ENCODE measurements at places on chromosomes 12 and 14.

GRCh38 chr12:114968727-114969126 lies 284.8 kb upstream of the TBX3 start:
- DNase-seq, result no peak

GRCh38 chr14:103310576-103311095 lies 23.4 kb upstream of the EIF5 start:
- no peak for DNase-seq

- DNase-seq, result no peak
Observed at GRCh38 chr14:50529288-50530179, 2.8 kb downstream of the MAP4K5 start.

DNA sequence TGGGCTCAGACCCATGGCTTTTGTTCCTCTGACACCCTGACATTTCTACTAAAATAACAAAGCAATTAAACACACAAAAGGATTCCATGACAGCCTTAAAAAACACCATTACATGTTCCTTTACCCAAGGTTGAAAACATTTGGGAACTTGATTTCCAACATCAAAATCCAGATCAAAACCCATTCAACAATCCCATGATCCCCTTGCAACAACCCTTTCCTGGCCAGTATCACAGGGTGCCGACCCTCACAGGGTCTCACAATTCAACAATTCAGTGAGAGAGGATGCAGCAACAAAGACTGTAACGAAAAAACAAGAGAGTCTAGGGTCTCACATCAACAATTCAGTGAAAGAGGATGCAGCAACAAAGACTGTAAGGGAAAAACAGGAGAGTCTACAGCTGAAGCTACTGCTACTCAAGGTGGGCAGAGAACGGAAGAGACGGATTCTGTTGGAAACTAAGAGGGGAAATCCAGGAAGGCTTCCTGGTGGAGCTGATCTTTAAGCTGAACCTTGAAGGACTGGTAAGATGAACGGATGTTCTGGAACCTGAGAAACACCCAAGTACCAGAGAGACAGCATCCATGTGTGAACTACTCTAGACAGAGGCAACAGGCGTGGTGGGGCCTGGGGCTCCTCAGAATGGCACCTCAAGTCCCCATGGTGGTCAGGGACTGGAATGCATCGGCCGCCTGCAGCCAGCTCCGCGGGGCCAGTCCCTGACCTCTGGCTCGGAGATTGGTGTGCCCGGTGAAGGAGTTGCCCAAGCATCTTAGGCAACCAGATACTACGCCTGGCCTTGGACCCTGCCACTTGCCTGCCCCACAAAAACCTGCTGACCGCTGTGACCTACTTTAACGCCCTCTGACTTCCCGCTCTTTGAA lies 22.7 kb upstream of the ZFP36L1 start:
- peak; percentile 57 for DNase-seq

DNA sequence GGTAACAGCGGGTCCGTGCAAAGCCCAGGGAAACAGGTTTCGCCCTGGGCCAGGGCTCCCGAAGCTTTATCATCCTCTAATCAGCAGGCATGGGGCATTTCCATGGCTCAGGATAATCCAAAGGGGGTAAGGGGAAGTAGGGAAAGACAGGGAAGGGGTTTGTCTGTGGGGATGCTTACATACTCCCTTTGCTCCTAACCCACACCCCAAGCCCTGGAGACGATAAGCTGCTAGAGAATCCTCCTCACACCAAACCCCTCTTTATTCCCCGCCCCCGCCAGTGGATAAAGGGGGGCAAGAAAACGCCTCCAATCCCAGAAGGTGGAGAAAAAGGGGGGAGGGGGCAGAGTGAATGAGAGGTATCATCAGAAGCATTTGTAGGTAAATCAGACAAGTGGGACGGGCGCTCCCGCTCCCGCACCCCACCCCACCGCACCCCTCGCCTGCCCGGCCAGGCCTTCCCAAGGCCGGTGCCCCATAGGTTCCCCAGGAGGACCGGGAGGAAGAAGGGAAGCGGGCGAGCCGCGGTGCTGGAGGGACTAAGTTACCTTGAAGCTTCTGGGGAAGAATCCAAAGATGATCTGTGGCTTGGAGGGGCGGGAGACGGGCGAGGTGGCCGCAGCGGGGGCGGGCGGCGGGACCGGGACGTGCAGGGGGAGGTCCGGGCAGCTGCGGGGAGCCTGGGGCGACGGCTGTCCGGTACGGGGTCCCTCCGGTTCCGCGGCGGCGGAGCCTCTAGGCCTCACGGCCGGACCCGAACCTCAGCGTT lies 762 bp downstream of the PPP2R5E start:
- no peak for DNase-seq

GRCh38 chr14:75711796-75712211 lies 50.8 kb downstream of the TTLL5 start:
- DNase-seq, result peak; percentile 73

- DNase-seq, result no peak
Observed at GRCh38 chr12:14948672-14949071, 10.3 kb upstream of the ERP27 start.

- no peak for DNase-seq
Observed at GRCh38 chr12:58321414-58321813, 380.0 kb downstream of the ATP23 start.

DNA sequence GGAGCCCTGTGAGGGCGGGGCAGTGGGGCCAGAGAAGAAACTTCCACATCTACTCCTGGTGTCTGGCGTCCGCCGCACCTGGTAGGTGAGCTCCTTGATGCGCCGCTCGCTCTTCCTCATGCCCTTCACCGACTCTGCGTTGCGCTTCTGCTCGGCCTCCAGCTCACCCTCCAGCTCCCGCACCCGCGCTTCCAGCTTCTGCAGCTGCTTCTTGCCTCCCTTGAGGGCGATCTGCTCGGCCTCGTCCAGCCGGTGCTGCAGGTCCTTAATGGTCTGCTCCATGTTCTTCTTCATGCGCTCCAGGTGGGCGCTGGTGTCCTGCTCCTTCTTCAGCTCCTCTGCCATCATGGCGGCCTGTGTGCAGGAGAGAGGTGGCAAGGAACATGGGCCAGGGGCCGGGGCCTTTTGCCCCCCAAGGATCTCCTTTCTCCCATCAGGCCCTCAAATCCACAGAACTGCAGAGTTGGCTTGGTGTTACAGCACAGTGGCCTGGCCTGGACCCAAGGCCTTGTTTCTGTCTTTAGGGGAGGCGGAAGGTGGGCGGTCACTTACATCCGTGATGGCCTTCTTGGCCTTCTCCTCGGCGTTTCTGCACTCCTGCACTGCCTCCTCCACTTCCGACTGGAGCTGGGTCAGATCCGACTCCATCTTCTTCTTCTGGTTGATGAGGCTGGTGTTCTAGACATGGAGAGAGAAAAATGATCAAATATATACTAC lies 7.7 kb downstream of the CMTM5 start:
- DNase-seq, result no peak

DNA sequence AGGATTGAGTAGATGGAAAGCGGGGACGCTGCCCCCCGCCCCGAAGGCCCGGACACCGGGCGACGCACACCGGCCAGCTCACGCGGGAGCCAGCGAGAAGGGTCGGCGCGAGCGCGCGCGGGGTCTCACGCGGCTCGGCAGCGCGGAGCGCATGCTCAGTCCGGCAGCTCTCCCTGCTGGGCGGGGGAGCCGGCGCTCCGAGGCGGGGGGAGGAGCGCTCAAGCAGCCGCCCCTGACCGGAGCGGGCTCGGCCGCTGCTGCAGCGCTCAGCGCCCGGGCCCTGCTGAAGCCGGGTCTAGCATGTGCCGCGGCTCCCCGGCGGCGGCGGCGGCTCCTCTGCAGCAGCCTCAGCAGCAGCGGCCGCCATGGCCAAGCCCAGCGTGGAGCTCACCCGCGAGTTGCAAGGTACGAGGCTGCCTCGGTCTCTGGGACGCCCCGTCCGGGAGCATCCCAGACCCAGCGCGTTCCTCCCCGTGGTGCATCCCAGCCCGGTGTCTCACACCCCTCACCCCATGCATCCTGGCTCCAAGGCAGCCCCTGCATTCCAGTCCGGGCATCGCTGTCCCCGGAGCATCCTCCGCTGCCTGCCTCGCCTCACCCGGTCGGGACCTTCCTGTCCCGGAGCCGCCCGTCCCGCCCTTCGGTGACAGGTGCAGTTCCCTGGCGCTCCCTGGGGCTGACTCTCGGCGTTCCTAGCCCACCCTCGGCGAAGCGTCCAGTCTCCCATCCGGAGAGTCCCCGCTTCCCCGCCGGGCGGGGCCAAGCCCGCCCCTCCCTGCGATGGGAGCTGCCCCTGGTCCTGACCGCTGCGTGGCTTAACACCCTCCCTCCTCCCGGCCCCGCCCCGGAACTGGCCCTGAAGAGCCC lies at the start of gene CARMIL3:
Gene CARMIL3 (plus strand): TSS at position 221 of the 867 bp plus-strand sequence. CDS start 145 bp downstream, at position 366.
- DNase-seq, result peak; percentile 84

DNA sequence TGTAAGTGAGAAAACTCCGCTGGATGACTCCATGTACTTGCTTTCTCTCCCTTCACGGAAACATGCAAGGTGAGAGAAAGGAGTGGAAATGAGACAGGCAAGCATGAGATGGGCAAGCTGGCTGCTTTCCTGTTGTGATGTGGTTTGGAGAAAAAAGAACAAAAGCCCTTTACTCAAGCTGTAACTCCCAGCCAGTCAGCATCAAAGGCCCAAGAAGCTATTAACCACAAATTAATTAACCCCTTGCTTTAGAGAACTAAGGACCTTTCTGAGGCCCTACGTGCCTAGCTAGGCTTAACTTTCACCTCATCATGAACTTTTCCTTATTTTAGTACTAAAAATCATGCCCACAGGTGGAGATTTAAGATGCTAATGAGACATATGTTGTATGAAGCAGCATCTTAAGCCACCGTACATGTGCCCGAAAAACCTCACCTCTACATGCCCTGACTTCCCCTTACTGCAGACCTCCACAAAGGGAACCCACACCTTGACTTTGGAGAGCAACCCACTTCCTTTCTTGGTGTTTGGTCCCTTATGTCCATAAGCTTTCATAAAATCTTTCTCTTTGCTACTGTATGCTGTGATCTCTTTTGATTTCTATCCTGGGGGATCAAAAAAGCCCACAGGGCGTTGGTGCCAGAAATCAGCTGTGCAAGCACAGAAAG lies 87.0 kb downstream of the GALNT8 start:
- no peak for DNase-seq

GRCh38 chr12:32390572-32391219 lies 8.7 kb upstream of the FGD4 start:
- no peak for DNase-seq

- peak; percentile 72 for DNase-seq
Observed at GRCh38 chr14:20624495-20625070, 16.9 kb downstream of the OR6S1 start.

DNA sequence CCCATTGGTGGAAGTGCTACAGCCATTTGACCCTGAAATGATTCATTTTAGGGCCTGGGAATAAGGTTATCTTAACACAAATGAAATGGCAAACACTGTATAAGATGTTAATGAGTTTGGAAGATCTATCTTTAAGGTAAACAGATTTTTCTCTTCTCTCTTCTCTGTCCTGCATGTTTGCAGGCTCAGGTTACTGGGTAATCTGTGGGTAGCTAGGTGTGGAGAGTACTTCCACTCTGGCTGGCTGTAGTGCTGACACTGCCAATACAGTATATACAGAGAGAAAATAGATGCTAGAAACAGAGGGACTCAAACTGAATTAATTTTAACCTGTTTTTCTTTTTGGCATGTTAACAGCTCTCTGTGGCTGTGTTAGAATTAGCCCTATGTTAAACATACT lies 84.6 kb downstream of the SLC38A6 start:
- DNase-seq, result no peak

DNA sequence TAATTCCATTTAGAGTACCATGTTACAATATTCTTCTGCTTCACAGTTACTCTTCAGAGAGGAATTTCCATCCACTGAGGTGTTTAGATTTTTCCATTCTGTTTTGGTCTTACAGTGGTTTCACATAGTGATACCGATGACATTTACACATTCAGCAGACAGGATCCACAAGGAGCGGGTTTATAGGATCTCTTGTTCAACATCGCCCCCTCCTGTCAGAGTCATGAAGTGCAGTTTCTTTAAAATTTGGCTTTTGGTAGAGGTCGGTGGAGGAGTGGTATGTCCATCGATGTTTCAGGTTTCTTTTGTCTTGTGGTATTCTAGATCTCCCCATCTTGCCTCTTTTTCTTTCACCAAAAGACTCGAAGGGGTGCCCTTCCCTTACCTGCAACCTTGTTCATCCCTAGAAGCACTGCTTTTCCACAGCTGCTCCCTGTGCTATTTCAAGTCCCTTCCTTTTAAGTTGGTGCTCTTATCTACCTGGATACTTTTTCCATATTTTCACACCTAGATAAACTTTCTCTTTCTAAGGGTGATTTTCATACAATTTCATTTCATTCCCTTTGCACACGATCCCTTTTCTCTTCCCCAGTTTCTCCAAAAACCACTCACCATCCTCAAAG lies 181.3 kb downstream of the ITPR2 start:
- peak; percentile 76 for DNase-seq

DNA sequence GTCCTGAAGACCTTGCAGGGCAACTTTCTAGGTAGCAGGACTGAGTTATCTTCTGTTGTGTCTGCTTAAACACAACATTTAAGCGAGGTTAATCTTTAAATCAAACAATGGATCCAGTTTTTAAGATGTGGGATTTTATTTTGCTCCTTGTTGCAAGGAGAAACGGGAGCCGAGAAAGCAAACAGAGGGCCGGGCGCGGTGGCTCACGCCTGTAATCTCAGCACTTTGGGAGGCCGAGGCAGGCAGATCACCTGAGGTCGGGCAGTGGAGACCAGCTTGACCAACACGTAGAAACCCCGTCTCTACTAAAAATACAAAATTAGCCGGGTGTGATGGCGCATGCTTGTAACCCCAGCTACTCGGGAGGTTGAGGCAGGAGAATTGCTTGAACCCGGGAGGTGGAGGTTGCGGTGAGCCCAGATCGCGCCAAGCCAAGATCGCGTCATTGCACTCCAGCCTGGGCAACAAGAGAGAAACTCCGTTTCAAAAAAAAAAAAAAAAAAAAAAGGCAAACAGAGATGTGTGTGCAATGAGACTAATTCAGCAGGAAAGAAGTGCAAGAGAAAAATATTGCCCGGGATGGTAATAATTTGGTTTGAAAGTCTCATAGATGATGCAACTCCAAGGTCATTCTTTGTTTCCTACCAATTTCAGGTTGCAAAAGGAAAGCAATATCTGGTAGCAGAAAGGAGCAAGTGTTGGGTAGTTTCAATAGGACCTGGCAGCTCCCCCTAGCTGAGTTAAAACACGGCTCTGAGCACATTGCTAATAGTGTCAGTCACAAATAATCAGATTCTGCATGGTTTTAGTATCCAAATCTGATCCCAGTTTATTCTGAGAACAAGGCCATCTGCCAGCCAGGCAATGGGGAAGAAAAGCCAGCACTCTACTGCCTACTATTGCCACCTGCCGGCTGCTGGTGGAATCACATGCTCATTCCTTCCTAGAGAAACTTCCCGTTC lies 141.4 kb downstream of the PPM1H start:
- peak; percentile 89 for DNase-seq
